Stomach (tissue), 19 donors: ENCODE measurements at places on chromosomes 5 and 9. TPM values are rescaled to one million over a fixed set of nuclear protein-coding genes. Genes with fewer than 3 reads are reported as not detected.

DNA sequence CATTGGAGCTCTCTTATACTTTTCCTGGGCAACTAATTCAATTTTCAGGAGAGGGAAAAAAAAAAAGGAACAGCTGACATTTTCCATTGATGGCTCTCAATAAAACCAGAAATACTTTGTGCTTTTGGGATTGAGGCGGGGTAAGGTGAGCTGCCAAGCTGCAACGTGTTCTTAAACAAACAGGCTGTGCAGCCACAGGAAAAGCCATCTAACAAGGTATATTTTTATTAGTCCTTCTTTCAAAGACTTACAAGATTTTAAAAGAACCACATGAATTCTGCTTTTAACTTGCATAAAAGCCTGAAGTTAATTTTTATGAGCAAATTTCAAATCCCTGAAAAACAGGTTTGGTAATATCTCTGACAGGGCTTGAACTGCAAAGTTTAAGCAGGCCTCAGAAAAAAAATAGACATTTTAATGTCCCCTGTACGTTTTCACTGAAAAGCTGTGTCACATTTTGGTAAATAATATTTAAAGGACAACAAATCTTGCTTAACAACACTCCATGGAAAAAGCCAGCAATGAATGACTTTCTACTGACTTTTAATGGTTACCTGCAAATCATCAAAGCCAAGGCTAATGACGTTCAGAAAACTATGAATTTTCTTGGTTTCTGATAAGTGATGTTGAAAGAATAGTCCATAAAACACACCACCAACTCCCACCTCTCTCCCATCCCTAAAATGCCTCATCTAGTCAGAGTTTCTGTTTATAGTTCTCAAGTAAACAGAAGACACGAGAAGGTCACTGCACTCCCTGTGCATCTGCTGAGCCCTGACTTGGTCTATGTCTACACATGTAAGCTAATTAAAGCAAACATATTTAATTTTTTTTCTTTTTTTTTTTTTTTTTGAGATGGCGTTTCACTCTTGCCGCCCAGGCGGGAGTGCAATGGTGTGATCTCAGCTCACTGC is 433.6 kb downstream of the PIK3R1 start:
- H3K27me3 ChIP-seq, result no peaks in the 10 kb centered on the region
- H3K4me1 ChIP-seq, result peaks cover 11% of the 10 kb centered on the region
- DNase-seq, result peak; percentile 35
- H3K36me3 ChIP-seq, result no peaks in the 10 kb centered on the region
- no peak overlapping the region for H3K4me3 ChIP-seq

GRCh38 chr9:131856105-131856504 is 116.2 kb upstream of the RAPGEF1 start:
- no peak overlapping the region for H3K27ac ChIP-seq
- H3K4me1 ChIP-seq, result no peaks in the 10 kb centered on the region
- no peak overlapping the region for H3K4me3 ChIP-seq
- H3K36me3 ChIP-seq, result peaks cover 19% of the 10 kb centered on the region
- DNase-seq, result no peak

The MLANA gene
- total RNA-seq, result not detected

GRCh38 chr9:133935328-133936005 is 56.7 kb downstream of the VAV2 start:
- DNase-seq, result peak; percentile 79
- peaks cover 19% of the 10 kb centered on the region for H3K36me3 ChIP-seq
- H3K4me1 ChIP-seq, result peaks cover 24% of the 10 kb centered on the region
- H3K27me3 ChIP-seq, result no peaks in the 10 kb centered on the region

The C5orf52 gene
- not detected for total RNA-seq

The FBN2 gene
- under 0.01 TPM for total RNA-seq

The PCDHA10 gene
- total RNA-seq, result 15.9 TPM

The ODF2 gene
- total RNA-seq, result 19.4 TPM

GRCh38 chr5:37859805-37860204 is 20.0 kb upstream of the GDNF start:
- peaks cover 4% of the 10 kb centered on the region for H3K27me3 ChIP-seq
- no peaks in the 10 kb centered on the region for H3K4me1 ChIP-seq
- no peak overlapping the region for H3K4me3 ChIP-seq
- H3K27ac ChIP-seq, result no peak overlapping the region
- no peaks in the 10 kb centered on the region for H3K36me3 ChIP-seq
- no peak for DNase-seq

DNA sequence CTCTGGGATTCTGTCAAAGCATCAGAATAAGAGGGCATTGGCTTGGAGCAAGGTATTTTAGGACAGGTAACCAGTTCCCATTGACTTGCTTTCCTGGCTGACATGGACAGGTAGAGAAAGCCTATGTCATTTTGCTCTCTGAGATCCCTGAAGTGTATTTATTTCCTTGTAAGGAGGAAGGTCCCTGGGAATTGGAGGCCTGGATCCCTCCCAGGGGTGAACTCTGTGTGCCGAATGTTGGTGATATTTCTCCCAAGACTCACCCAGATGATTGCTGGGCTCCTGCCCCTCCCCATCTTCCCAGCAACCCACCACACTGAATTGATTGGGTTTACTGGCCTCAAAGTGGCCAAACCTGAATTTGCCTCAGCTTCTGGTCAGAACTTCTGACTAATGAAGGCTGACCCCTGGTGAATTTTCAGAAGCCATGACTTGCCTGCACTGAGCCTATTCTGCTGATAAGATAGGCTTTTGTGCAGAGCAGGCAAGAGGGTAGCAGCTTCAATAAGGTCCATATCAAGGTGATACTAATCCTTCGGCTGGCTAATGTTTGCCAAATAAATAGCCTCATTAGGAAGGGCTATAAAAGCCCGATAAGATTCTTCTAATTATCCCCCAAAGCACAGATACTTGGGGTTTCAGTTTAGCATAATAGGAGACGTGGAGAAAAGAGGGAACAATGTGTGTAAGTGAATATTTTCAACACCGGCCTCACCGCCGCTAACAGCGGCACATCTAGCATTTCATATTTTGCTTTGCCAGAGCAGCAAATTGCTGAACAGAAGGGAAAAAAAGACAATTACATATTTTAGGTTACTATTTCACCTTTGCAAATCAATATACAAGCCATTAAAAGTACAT is 152.9 kb upstream of the PITX1 start:
- peak; percentile 60 for DNase-seq
- no peaks in the 10 kb centered on the region for H3K27me3 ChIP-seq
- H3K36me3 ChIP-seq, result no peaks in the 10 kb centered on the region
- H3K27ac ChIP-seq, result peak overlapping the region; percentile 55
- no peak overlapping the region for H3K4me3 ChIP-seq
- H3K4me1 ChIP-seq, result peaks cover 57% of the 10 kb centered on the region

The PIGO gene
- 13.4 TPM for total RNA-seq

DNA sequence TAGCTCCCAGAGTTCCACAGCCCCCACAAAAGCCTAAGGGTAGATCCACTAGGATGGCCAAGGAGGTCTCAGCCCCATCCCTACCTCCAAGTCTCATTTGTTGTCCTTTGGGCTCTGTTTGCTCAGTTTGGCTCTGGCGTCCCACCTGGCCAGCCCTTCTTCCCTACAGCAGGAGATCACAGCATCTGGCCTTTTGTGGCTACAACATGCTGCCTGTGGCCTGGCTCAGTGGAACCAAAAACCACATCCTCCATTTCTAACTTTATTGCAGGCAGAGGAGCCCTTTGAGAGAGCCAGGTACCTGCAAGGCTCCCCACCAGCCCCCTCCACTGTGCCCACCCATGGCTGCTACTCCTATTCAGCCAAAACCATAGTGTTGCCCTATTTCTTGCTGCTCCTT is 11.4 kb downstream of the JADE2 start:
- peaks cover 57% of the 10 kb centered on the region for H3K4me1 ChIP-seq
- no peaks in the 10 kb centered on the region for H3K27me3 ChIP-seq
- DNase-seq, result no peak
- H3K36me3 ChIP-seq, result peaks cover 69% of the 10 kb centered on the region
- H3K4me3 ChIP-seq, result no peak overlapping the region
- H3K27ac ChIP-seq, result no peak overlapping the region
